ENCODE measurements at places on chromosomes 13 and 19.

- DNase-seq = no peak
Observed at GRCh38 chr19:22612316-22612715, 21.8 kb upstream of the ZNF492 start.

- no peak for DNase-seq
Observed at GRCh38 chr13:22229916-22230315, 559.0 kb downstream of the FGF9 start.

DNA sequence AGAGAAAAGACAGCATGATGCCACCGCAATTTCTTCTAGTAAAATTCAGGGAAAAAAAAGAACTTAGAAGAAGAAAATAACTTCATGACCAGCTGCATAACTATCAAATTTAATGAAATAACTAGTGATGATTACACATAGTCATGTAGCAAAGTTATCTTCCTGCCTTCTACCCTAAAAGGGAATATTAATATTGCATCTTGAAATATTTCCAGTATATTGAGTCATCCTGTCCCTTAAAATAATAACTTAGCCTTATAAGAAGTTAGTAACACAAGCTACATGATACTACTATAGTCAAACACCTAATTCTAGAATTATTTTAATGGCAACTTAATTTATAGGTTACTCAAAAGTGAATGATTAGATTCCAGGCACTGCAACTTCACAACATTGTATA is 289.2 kb downstream of the KLF12 start:
- no peak for DNase-seq

DNA sequence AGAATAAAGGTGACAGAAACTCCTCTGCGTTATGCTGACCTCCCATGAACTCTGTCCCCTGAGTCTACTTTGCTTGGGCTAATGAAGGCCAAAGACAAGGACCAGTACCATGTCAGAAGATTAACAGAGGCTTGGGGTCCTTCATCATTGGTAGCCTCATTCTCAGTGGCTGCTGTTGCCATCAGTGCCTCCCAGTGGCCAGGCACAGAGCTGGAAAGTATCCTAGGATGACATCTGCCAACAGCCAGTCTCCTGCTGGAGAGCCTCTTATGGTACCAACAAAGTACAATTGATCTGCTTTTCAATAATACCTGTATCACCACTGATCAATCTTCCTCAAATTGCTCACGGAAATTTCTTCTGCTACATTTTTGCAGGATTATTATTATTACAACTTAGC is 281.6 kb downstream of the DNAJC15 start:
- no peak for DNase-seq

DNA sequence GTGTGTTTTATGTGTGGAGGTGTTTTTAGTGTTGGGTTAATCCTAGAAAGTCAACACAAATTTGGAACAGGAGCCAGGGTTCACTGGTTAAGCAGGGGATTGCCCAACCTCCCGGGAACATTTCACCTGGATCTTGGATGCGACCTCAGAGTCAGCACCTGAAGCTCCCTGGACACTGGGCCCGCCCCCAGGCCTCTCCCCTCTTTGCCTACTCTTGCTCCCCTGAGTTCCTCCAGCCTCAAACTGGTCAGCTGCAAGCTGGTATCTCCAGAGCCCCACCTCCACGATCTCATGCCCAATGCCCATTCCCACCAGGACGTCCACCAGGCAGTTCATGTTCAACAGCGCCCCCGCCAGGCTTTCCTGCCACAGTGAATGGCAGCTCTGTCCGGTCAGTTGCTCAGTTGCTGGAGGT is 9.7 kb downstream of the HSD17B14 start:
- DNase-seq = no peak

DNA sequence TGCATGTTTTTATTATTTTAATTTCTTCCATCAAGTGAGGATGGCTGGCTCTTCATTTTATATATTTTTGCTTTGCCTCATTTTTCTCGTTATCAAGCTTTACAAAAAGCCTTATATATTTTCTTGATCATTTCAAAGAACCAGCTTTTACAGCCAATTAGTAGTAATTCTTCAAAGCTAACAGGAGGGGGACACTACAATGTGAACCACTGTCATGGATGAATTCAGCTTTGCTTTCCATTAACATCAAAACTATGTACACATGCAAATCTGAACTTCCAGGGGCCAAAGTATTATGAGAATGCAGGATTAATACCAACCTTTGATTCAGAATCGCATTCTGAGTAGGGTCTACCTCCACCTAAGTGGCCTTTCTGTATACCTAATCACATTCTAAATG is 11.1 kb downstream of the UQCRFS1 start:
- no peak for DNase-seq

DNA sequence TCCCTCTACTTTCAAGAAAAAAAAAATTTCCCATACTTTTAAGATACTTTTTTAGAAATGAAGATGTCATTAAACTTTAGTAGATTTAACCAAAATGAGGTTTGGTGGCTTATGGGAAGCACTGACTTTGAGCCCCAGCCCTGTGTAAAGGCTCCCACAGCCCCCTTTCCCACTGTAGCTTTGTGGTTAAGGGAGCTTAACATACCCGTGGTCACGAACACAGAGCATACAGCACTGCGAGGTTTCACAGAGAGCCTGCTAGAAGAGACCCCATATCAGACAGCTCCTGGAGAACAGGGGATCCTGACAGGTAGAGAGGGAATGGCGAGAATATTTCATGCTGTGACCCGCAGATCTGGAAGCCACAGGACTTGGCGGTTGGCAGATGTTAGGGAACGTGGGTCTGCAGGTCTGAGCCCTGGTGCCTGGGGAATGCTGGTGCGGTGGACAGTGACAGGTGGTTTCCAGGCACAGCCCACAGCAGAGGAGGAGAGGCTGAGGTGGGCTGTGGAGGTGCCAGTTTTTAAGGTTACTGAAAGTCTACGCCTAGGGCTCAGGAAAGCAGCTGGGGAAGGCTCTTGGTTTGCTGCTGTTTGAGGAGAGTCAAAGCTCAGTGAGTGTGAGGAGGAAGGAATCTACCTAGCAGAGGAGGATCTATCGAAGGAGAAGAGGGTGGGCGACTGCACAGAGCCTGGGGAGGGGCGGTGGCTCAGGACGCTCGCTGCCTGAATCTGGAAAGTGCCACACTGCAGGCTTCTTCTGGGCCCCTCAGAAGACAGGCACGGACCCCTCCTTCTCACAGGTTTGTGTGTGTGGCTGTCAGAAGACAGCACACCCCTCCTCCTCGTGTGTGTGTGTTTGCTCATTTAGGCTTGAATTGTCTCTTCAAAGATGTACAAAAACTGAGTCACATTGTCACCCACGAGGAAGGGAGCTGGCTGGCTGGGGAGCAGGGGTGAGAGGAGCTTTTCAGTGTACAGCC is 49.9 kb downstream of the SLC7A9 start:
- no peak for DNase-seq

DNA sequence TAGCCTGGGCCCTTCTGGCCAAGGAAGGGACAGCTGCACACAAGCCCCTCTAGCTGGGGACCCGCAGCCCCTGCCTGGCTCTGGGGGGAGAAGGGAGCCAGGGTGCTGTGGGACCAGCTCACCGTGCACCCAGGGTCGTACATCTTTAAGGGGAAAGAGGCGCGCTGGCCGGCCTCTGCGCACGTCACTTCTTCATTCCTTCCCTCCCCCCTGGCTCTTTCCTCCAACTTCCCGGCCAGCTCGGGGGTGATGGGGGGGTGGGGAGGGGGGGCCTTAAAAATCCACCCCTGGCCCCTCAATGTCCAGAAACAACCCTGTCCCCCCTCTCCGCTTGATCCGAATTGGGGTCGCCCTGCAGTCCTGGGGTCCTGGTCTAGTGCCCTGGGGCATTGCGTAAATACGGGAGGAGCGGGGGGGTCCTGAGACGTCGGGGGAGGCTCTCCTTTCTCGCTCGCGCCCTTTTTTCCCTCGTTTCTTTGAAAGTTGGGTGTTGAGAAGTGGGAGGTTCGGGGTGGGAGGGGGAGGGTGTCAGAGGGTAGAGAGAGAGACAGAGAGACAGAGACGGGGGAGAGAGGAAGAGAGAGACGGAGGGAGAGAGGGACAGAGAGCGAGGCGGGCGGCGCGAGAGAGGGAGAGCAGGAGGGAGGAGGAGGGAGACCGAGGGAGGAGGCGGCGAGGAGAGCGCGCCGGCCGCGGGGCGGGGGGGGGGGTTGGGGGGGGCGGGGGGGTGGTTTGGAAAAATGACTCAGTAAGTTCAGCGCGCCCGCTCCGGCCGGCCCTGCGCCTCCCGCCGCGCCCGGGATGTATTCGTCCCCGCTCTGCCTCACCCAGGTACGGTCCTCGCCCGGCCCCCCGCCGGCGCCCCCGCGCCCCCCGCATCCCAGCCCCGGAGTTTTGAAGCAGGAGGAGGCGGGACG is at the start of gene NFIC:
TSS of gene NFIC (plus strand) at position 748 of the 917 bp plus-strand sequence. CDS start at position 802, 54 bp downstream.
- DNase-seq = peak; percentile 59

- DNase-seq = no peak
Observed at GRCh38 chr13:29976535-29976934, 126.1 kb upstream of the UBL3 start.

GRCh38 chr13:30435911-30436451 is 13.7 kb downstream of the UBE2L5 start:
- DNase-seq = no peak

DNA sequence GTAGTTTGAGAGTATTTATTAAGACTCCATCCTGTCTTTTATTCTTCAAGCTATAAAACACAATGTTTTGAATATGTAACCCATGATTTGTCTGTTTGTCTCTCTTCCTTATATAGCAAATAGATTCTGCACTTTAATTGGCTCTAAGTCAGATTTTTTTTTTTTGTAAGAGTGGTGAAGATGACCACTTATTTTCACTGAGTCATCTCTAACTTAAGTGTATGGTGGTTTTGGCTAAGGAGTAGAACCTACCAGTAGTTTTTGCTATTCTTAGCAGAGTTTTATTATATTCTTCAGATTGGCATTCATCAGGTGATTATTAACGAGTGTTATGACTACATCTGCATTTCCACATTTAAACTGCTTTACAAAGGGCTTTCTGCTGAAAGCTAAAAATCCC is 194.7 kb downstream of the LMO7 start:
- no peak for DNase-seq

GRCh38 chr19:27776524-27776923 is 1436.4 kb downstream of the UQCRFS1 start:
- no peak for DNase-seq

DNA sequence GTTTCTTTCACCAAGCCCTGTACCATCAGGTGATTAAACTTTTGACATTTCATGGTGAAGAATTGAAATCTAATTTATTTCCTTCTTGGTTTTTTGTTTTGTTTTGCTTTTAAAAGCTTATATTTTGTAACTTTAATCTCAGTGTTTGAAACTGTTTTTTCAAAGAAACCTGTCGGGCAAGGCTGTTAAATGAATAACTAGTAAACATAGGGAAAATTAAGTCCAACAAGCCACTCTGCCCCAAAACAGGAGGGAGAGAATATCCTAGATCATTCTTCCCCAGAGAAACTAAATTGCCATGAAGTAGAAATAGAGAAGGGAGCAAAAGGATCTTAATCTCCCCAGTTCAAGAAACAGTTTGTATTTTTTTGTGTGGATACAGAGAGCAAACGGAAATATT is 98.2 kb downstream of the FREM2 start:
- no peak for DNase-seq

Measured in RCC 7860 (cell line).